ENCODE measurements at places on chromosomes 7 and 10. TPM values are rescaled to one million over a fixed set of nuclear protein-coding genes. Genes with fewer than 3 reads are reported as not detected.

GRCh38 chr7:112255388-112255720 is 48.9 kb downstream of the ZNF277 start:
- no peak for DNase-seq

GRCh38 chr10:127353544-127353943 is 157.2 kb upstream of the INSYN2A start:
- DNase-seq, result no peak

- no peak for DNase-seq
These were observed 95.5 kb downstream of the PPP1R17 start for GRCh38 chr7:31782411-31782991.

The TUBB8 gene
- not detected for total RNA-seq
